ENCODE measurements at places on chromosomes 1 and 21.

DNA sequence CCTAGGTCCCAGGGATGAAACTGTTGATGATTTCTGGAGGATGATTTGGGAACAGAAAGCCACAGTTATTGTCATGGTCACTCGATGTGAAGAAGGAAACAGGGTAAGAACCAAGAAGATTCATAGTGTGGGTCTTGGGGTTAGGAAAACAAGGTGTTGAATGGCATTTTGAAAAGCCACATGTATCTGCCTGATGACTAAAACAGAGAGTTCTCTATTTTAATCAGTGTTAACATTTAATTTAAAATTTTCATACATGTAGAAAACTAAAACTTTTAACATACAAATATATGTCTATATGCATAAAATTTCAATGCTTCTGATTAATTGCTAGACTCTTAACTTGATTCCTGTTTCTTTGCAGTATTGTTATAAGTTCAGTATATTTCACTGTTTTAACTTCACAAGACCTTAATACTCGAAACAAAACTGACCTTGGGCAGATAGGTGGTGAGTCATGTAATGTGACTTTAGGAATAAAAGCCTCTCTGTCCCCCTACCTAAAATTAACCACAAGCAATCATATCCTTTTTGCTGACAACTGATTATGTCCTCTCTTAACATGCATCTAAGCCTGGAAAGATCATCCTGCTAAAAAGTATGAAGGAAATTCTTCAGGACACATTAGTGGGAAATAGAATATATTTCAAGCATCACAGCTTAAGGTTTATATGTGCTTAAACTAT, 95.6 kb downstream of the PTPRC start:
- H3K4me3 ChIP-seq = no peak overlapping the region
- peaks cover 75% of the 10 kb centered on the region for H3K36me3 ChIP-seq
- peak overlapping the region; percentile 68 for H3K27ac ChIP-seq
- peaks cover 70% of the 10 kb centered on the region for H3K4me1 ChIP-seq
- no peak for DNase-seq

- H3K4me1 ChIP-seq = peaks cover 48% of the 10 kb centered on the region
- H3K36me3 ChIP-seq = no peaks in the 10 kb centered on the region
- H3K27me3 ChIP-seq = no peaks in the 10 kb centered on the region
- no peak for DNase-seq
Measured at GRCh38 chr1:225449261-225449660, 21.4 kb upstream of the LBR start.

DNA sequence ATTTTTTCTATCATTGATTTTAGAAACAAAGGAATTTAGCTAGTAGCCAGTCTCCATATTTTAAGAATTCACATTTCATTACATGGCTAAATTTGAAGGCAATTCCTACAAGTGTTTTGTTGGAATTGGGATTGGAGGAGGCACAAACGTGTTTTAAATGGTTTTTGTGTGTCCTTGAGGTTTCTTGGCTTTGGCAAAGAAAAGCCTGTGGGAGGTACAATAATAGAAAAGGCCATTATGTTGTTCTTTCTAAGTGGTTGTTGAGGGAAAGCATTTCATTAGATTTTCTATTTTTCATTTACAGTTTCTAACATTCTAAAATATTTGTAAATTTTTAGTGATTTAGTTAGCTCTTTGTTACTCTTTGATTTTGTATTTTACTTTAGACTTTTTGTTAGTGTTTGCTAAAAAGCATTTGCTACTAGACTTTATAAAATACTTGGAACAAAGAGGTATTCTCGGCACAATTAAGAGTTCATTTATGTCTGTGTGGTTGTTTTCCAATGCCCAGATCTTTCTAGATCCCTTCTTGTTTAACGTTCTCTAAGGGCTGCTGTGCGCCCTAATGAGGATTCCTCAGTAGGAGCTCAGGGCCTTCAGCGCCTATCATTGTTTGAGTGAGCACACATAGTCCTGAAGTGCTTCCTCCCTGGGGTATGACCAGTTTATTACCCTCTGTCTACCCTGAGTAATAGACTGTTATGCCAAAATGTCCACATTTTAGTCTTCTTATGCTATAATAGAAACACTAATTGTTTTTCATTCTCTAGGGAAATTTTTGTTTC, 70.0 kb upstream of the KIAA1614 start:
- H3K36me3 ChIP-seq = peaks cover 10% of the 10 kb centered on the region
- H3K27ac ChIP-seq = no peak overlapping the region
- H3K27me3 ChIP-seq = no peaks in the 10 kb centered on the region

DNA sequence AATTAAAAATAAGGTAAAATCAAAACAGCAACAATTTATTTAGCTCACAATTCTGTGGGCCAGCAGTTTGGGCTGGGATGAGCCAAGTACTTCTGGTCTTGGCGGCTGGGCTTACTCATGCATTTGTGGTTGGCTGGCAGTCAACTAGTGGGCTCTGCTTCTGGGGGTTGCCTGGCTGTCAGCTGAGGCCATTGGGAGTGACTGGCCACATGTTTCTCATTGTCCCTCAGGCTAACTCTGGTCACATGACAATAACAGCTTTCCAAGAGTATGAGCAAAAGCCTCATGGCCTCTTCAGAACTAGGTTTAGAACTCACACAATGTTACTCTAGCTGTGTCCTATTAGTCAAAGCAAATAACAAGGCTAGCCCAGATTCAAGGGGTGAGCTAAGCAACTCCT, 15.6 kb upstream of the CHIA start:
- H3K4me3 ChIP-seq = no peak overlapping the region
- peak; percentile 69 for DNase-seq
- H3K27me3 ChIP-seq = peaks cover 21% of the 10 kb centered on the region
- peak overlapping the region; percentile 79 for H3K27ac ChIP-seq

GRCh38 chr21:21101911-21102310, 103.7 kb downstream of the NCAM2 start:
- H3K36me3 ChIP-seq = no peaks in the 10 kb centered on the region
- no peak overlapping the region for H3K27ac ChIP-seq
- DNase-seq = no peak
- no peak overlapping the region for H3K4me3 ChIP-seq
- H3K27me3 ChIP-seq = no peaks in the 10 kb centered on the region
- H3K4me1 ChIP-seq = no peaks in the 10 kb centered on the region

DNA sequence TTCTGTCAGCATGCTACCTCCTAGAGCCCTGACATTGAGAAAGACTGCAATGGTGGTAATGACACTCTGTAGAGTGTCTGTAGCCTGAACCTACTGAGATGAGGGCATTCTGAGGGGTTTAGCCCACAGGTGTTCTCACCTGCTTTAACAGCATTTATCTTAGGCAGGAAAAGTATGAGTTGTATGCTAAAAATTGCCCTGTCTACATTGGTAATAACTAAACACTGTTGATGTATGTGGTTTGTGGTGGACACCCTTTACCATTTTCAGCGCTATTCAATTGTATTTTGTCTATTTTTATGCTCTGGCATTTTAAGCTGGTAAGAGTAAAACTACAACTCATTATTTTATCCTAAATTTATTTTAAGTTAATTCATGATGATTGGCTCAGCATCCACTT, 10.0 kb downstream of the PYHIN1 start:
- DNase-seq = no peak
- H3K4me3 ChIP-seq = no peak overlapping the region
- peaks cover 36% of the 10 kb centered on the region for H3K4me1 ChIP-seq
- H3K36me3 ChIP-seq = peaks cover 46% of the 10 kb centered on the region
- no peak overlapping the region for H3K27ac ChIP-seq

- H3K36me3 ChIP-seq = no peaks in the 10 kb centered on the region
- no peak overlapping the region for H3K27ac ChIP-seq
- DNase-seq = no peak
- no peaks in the 10 kb centered on the region for H3K27me3 ChIP-seq
- peaks cover 7% of the 10 kb centered on the region for H3K4me1 ChIP-seq
- H3K4me3 ChIP-seq = no peak overlapping the region
Measured at GRCh38 chr1:1136547-1137230, 20.8 kb upstream of the C1orf159 start.

GRCh38 chr1:81192647-81193642, 607.8 kb upstream of the ADGRL2 start:
- H3K36me3 ChIP-seq = no peaks in the 10 kb centered on the region
- no peak for DNase-seq
- no peak overlapping the region for H3K4me3 ChIP-seq
- no peaks in the 10 kb centered on the region for H3K4me1 ChIP-seq

DNA sequence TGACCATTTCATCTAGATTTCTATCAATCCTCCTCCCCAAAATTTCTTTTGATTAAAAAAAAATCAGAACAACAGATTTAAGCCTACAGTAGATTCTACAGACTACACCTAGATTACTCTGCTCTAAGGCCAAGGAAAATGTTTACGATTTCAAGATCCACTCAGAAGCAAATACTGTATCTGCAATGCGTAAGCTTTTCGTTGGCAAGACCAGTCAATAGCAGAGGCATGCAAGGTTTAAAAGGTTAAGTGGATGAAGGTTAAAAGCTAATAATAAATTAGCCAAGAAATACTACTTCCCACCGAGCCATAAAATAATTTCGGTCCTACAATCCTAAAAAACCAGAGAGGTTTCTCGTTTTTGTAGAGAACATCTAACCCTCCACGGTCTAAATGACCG, 1.3 kb downstream of the CLSTN1 start:
- H3K4me3 ChIP-seq = peak overlapping the region; percentile 94
- DNase-seq = no peak
- peaks cover 4% of the 10 kb centered on the region for H3K36me3 ChIP-seq
- peaks cover 43% of the 10 kb centered on the region for H3K4me1 ChIP-seq
- H3K27me3 ChIP-seq = no peaks in the 10 kb centered on the region

DNA sequence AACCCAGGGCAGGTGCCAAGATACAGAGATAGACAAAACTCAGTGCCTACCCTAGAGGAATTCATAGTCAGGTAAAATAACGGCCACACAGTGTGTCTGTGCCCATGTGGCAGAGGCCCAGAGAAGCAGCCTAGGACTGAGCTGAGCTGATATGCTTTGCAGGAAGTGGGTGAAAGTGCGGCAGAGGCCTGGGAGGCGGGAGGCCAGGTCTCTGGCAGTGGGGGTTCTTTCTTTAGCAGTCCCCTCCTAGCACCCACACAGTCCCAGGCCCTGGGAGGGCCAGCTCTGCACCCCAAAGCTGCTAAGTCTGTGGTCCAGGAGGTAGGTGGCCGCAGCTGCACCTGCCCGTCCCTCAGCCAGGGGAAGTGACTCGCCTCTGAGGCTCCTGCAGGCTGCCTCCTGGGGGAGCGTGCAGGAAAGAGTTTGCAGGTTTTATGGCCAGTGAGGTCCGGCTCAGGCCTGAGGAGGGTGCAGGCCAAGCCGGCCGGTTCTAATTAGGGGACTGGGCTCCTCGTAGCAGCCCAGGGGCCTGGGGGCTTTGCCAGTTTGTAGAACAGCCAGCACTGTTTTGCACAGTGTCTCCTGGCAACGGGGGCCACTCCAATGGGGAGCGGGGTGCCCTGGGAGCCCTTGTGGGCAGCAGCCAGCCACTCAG, 107.9 kb downstream of the SPSB1 start:
- H3K27ac ChIP-seq = no peak overlapping the region
- DNase-seq = no peak
- H3K4me1 ChIP-seq = no peaks in the 10 kb centered on the region
- H3K4me3 ChIP-seq = no peak overlapping the region

- no peak overlapping the region for H3K27ac ChIP-seq
- H3K4me3 ChIP-seq = no peak overlapping the region
- peaks cover 9% of the 10 kb centered on the region for H3K36me3 ChIP-seq
- peaks cover 60% of the 10 kb centered on the region for H3K4me1 ChIP-seq
- no peak for DNase-seq
Measured at GRCh38 chr1:89904219-89904980, 83.6 kb downstream of the LRRC8D start.

DNA sequence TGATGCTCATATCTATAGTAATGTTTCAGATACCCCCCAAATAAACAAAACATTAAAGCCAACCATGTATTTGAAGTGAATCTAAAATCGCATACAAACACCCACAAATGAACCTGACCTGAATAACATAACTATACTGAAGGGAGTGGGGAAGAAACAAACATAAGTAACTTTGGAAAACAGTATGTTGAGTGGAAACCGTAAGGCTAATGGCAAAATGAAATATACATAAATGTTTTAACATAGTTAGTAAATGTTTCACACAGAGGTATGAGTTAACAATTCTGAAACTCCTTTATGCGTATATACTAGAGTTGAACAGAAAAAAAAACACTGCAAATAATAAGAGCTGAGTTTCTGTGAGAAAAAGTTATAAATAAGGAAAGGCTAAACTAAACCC, 125.6 kb downstream of the ACBD6 start:
- no peak overlapping the region for H3K27ac ChIP-seq
- peaks cover 44% of the 10 kb centered on the region for H3K36me3 ChIP-seq
- no peaks in the 10 kb centered on the region for H3K27me3 ChIP-seq
- DNase-seq = no peak
- H3K4me1 ChIP-seq = peaks cover 13% of the 10 kb centered on the region
- H3K4me3 ChIP-seq = no peak overlapping the region

GRCh38 chr21:19547951-19548840, 1144.6 kb upstream of the TMPRSS15 start:
- H3K4me3 ChIP-seq = no peak overlapping the region
- H3K4me1 ChIP-seq = no peaks in the 10 kb centered on the region
- H3K27me3 ChIP-seq = no peaks in the 10 kb centered on the region
- no peak overlapping the region for H3K27ac ChIP-seq
- no peak for DNase-seq

GRCh38 chr1:76477156-76477555, 390.1 kb upstream of the ST6GALNAC5 start:
- no peaks in the 10 kb centered on the region for H3K4me1 ChIP-seq
- H3K36me3 ChIP-seq = no peaks in the 10 kb centered on the region
- DNase-seq = no peak
- no peaks in the 10 kb centered on the region for H3K27me3 ChIP-seq
- no peak overlapping the region for H3K4me3 ChIP-seq

DNA sequence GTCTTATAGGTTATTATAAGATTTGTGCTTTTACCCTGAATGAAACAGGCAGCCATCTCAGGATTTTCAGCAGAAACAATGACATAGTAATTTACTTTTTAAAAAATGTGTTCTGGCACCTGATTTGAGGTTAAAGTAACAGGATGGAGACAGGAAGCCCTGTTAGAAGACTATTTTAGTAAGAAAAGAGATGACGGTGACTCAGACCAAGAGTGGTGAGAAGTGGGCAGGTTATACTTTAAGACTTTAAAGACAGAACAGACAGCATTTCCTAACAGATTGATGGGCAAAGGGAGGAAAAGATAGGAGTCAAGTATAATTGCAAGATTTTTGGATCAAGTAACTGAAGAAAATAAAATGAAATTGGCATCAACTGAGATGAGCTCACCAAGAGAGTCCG, 436.8 kb upstream of the NR5A2 start:
- peaks cover 5% of the 10 kb centered on the region for H3K27me3 ChIP-seq
- no peak for DNase-seq
- no peak overlapping the region for H3K4me3 ChIP-seq
- peaks cover 4% of the 10 kb centered on the region for H3K4me1 ChIP-seq

GRCh38 chr1:6785728-6786505, 663 bp downstream of the CAMTA1 start:
- H3K4me3 ChIP-seq = peak overlapping the region; percentile 84
- H3K36me3 ChIP-seq = no peaks in the 10 kb centered on the region
- DNase-seq = peak; percentile 44
- H3K27ac ChIP-seq = peak overlapping the region; percentile 86
- no peaks in the 10 kb centered on the region for H3K27me3 ChIP-seq
- H3K4me1 ChIP-seq = peaks cover 46% of the 10 kb centered on the region

DNA sequence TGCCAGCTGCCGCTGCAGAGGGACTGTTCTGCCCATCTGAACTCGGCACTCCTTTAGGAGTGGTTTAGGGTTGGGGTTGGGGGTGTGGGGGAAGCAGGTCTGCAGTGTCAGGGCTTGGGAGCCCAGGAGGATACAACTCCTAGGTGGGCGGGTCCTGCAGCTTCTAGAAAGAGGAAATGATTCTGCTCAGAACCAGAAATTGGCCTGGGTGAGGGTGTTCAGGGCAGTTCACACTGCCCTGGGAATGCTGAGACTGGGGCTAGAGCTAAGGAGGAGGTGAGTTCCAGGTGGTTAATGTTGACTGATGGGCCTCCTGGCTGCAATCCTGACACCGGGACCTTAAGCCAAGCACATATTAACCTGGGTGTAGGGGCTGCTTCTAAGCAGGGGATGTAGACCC, 4.8 kb upstream of the SLC26A9 start:
- DNase-seq = no peak
- no peaks in the 10 kb centered on the region for H3K4me1 ChIP-seq
